ENCODE measurements at places on chromosomes 3 and 15.

GRCh38 chr3:132117642-132118041, 82.8 kb upstream of the CPNE4 start:
- no peak for DNase-seq

DNA sequence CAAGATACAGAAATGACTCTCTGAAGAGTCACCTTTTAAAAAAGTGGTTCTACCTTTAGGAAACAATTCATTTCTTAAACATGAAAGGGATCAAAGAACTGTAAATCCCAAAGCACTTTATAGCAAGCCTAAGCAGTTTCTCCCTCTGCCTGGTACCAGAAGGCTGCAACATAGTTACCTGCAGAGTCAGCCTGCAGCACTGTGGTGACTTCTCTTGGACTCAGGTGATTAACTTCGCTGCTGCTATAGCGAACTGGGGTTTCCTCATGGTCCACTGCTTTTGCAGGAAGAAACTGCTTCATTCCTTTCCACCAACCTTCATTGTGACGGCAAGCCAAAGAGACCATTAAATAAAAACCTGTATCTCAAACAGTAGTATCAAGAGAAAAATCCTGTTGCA, 37.3 kb downstream of the ST3GAL6 start:
- DNase-seq: no peak

GRCh38 chr3:49813497-49814174, at the start of gene UBA7:
UBA7 (minus strand) TSS chr3:49813953; CDS start chr3:49813787, 166 bp downstream.
- no peak for DNase-seq

- no peak for DNase-seq
Observed at GRCh38 chr3:162719684-162720341, 1223.2 kb downstream of the OTOL1 start.

- no peak for DNase-seq
Observed at GRCh38 chr3:155737844-155738460, 6.9 kb downstream of the PLCH1 start.

GRCh38 chr15:58080398-58080797, 14.9 kb upstream of the ALDH1A2 start:
- no peak for DNase-seq

DNA sequence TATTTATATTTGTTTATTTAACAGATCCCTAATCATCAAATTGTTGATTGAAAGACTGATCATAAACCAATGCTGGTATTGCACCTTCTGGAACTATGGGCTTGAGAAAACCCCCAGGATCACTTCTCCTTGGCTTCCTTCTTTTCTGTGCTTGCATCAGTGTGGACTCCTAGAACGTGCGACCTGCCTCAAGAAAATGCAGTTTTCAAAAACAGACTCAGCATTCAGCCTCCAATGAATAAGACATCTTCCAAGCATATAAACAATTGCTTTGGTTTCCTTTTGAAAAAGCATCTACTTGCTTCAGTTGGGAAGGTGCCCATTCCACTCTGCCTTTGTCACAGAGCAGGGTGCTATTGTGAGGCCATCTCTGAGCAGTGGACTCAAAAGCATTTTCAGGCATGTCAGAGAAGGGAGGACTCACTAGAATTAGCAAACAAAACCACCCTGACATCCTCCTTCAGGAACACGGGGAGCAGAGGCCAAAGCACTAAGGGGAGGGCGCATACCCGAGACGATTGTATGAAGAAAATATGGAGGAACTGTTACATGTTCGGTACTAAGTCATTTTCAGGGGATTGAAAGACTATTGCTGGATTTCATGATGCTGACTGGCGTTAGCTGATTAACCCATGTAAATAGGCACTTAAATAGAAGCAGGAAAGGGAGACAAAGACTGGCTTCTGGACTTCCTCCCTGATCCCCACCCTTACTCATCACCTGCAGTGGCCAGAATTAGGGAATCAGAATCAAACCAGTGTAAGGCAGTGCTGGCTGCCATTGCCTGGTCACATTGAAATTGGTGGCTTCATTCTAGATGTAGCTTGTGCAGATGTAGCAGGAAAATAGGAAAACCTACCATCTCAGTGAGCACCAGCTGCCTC, 14.7 kb downstream of the THBS1 start:
- no peak for DNase-seq

DNA sequence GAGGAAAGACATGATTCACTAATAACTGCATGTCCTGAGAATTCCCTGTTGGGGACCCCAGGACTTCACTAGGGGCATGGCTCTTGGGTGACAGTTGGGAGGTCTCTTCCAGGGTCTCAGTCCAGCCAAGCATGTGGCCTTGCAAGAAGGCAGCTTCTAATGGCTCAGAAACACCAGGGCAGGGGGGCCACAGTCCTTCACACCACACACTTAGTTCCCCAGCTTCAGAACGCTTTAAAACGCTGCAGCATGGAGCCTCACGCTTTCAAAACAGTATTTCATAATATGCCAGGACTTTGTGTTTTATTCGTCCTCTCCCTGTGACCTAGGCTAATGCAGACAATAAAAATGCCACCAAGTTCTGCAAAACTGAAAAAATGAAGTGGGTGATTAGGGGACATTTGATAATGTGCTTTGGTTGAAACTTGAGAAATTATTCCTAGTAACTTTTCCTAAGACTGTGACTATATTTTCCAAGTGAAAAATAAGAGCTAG, 48.4 kb upstream of the LIMD1 start:
- no peak for DNase-seq

- DNase-seq: no peak
Observed at GRCh38 chr3:46890132-46890531, 12.6 kb downstream of the PTH1R start.

DNA sequence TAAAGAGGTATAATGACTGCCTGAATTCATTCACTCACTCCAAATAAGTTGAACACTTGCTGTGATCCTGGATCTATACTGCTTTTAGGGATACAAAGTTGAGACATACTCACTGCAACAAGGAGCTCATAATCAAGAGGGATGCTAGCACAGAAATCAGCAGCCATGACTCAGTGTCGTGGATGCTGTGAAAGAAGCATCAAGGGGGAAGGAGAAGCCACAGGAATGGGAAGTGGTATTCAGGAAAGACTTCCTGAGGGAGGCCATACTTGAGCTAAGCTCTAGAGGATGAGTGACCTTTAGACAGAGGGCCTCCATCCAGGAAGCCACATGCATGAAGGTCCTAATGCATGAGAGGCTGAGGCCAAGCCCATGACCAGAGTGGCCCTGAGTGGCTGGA, 245.7 kb upstream of the RORA start:
- no peak for DNase-seq

- no peak for DNase-seq
Observed at GRCh38 chr15:91291673-91292072, 191.6 kb downstream of the SV2B start.

DNA sequence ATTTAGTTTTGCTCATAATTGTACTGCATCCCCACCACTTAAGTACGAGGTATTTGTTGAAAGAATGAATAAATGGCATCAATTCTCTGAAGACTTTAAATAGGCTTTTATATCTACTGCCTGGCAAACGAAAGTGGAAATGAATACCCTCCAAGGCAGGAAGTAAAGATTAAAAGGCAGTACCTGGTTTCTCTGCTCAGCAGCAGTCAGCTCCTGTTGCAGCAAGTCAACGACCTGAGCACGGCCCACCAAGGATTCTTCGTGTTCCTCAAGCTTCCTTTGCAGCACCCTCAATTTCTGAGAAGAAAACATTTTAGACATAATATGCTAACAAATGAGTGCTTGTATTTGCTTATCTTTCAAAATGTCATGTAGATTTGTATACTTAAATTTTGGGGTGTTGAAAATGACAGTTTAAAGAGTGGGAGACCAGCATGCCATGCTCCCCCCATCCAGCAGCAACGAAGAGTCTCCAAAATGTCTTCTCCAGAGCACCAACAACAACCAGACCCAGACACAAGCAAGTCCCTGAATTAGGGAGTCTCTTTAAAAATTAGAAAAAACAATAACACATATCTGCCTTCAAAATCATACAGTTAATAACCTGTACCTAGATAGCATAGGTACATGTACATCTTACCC, 31.2 kb downstream of the GOLGB1 start:
- DNase-seq: no peak

GRCh38 chr15:29863438-29863837, 41.2 kb upstream of the TJP1 start:
- DNase-seq: no peak

GRCh38 chr15:61404567-61404966, 175.5 kb upstream of the RORA start:
- DNase-seq: no peak

GRCh38 chr15:73959801-73960200, 32.3 kb downstream of the STOML1 start:
- DNase-seq: peak; percentile 32

GRCh38 chr15:51536965-51537574, 85.5 kb downstream of the DMXL2 start:
- no peak for DNase-seq

GRCh38 chr3:128348805-128349531, 117.7 kb downstream of the DNAJB8 start:
- no peak for DNase-seq

DNA sequence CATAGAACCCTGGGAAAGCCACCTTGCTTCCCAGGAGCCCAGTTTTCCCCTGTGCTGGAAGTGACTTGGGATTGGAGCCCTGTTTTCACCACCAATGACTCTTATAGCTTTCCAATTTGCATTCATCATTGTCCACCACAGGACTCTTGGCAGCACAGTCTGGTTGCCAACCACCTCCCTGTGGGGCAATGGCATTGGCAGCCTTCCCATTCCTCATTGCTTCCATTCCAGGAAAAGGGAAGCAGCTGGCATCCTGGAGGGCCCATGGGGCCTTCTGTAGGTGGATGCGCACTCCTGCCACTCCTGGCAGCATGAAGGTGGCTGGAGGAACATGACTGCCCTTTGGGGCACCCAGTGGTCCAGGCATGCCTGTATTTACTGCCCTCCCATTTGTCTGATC, 57.7 kb downstream of the FEM1B start:
- no peak for DNase-seq

DNA sequence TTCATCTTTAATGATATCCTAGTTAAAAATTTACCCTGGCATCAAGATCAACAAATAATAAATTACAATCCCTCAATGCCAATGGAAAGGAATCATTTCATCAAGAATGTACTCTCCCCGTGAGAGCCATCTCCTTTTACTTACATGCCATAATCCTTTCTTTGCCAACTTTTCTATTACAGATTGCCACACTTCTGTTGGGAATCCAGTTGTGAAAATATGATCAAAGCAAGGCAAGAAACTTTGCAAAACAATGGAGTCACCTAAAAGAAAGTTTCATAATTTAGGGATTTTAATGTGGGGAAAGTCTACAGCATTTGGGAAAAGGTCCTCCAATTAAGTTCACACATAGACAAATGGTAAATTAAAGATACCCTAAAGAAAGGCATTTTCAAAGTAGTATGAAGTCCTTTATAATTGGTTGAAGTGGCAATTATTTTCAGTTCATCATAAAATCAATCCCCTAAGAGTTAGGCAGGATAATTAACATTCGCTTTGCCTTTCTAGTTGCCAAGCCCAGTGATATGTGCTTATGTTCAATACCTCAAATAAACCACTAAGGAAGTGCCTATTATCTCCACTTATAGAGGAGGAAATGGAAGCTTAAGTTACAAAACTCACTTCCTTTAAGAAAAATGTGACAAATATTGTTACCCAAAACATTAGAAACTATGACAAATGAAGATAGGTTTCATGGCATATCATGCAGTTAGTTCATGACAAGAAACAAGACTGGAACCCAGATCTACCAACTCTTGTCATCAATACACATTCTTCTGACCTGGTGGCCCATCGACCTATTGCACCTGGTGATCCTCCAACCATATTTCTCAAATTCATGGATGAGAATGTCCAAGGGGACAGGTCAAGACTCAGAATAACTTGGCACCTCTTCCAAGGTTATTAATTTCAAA, 49.1 kb downstream of the TRANK1 start:
- no peak for DNase-seq
